CD4-positive, alpha-beta T cell treated with Interleukin-2 at 100 ng/mL for 4 hours (primary cell): ENCODE measurements at places on chromosomes 7 and 10.

- DNase-seq, result peak; percentile 6
Observed at GRCh38 chr7:152760854-152761748, 1.5 kb downstream of the ACTR3B start.

DNA sequence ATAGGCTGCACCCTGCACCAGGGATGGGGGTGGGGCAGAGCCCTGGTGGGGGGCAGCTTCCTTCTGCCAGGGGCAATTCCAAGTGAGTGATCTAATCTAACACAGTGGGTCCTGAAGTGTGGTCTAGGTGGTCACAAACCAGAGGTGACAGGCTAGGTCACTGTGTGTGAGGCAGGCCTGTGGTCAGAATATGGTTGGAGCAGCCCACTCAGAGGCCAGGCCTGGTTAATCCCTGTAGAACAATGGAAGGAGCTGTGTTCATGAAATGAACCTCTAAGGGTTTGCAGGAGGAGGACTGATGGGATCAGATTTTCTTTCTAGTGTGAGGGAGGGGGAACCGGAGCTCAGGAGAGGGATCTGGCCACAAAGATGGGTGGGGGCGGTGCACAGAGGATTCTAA, 10.0 kb upstream of the TSPAN14 start:
- DNase-seq, result no peak

GRCh38 chr7:34751725-34752643, 94.0 kb downstream of the NPSR1 start:
- DNase-seq, result no peak

DNA sequence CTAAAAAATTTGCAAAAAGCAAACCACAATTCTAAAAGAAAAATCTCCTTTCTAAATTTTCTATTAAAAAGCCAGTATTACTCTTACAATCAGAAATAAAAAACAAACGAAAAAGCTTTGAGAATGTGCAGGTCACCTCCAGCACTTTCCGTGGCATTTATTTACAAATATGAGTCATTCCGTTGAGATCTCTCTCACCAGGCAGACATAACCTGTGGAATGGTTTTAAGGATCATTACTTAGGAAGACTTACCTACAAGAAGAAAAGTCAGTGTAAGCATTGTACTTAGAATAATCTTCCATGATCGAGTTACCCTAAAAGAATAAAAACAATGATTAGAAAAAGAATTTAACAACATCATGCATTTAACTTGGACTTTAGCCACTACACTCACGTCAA, 3.3 kb downstream of the SUN3 start:
- DNase-seq, result no peak

- DNase-seq, result no peak
Observed at GRCh38 chr7:102045681-102046372, 228.4 kb downstream of the CUX1 start.

GRCh38 chr7:84190016-84190705, 4.4 kb downstream of the SEMA3A start:
- no peak for DNase-seq

DNA sequence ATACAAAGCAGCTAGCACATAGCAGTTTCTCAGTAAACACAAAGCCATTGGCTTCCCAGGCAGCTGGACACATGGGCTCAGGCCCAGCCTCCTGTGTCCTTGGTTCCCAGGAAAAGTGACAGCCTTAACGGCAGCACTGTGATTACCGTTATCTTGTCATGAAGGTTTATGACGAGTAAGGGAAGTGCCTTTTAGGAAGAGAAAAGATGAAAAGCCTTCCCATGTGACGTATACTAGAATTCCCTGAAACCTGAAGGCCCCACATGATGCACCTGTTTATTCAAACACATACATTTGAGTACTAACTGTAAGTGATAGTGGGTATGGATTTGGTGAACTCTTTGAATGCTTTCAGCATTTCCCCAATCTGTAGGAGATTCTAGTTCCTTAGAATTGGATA, 244.2 kb downstream of the DPP6 start:
- DNase-seq, result no peak

DNA sequence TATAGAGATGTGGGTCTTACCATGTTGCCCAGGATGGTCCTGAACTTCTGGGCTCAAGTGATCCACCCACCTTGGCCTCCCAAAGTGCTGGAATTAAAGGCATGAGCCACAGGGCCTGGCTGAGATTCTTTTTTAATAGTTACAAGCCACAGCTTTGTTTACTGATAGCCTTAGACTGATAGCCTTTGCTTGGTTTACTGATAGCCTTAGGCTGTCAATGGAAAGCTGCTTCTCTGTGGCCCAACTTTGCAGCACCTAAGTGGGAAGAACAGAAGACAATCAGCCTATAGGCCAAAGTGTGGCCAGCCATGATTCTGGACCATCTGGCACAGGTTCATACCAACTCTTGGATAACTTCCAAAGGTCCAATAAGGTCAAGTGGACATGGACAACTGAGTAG, 24.1 kb upstream of the CDCA7L start:
- no peak for DNase-seq

GRCh38 chr7:33677556-33677955, 227.8 kb upstream of the BMPER start:
- DNase-seq, result no peak

GRCh38 chr7:130639388-130639787, 29.2 kb downstream of the COPG2 start:
- DNase-seq, result no peak

- no peak for DNase-seq
Observed at GRCh38 chr10:126256864-126257263, 131.4 kb downstream of the ADAM12 start.

DNA sequence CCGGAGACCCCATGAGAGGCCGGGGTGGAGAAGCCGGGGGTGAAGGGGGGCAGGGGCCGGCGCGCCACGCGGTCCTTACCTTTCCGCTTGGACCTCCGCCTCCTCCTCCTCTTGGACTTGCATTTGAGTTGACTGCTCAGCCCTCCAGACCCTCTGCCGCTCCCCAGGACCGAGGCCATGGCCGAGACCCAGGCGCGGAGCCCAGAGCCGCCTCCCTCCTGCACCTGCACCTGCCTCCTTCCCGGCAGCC, 428 bp downstream of the ADARB2 start:
- DNase-seq, result no peak
